RPMI7951 (cell line): ENCODE measurements at places on chromosomes 2 and 18. TPM values are rescaled to one million over a fixed set of nuclear protein-coding genes. Genes with fewer than 3 reads are reported as not detected.
A peak's percentile ranks its signal among the peaks of the same experiment; 100 is the strongest.

DNA sequence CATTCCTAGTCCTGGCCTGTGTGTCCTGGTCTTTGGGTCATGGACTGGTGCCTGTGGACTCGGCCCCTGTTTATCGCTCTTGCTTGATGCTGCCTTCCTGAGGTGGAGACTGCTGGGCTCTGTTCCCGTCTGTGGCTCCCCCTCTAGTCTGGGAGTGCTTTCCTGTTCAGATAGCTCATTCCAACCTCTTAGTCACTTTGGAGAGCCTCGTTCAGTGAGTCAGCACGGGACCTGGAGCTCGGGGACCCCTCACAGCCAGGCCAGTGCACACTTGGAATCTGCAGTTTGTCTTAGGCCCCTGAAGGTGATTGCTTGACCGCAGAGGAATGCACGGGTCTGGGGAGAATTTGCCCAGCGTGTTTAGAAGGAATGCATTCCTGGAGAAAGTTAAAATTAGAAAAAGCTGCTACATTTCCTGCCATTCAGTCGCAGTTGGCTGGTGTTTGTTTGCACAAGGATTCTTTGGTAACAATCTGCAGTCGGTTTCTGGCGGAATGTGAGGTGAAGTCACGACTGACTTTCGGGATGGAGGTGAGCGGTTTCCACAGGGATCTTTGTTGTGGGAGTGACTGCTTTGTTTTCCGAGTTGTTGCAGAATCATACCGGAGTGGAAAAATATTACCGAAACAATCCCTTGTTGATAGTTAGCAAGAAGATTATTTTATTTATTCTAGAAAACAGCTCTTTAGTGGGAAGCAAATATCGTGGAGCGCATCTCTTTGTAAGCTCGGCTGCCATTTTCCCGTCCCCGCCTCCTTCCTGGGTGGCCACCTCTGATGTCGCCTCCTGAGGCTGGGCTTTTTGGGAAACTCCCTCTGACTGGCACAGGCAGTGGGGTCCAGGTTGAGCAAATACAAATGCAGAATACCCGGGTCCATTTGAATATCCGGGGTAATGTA lies 29.6 kb downstream of the SH3BP4 start:
- DNase-seq, result peak; percentile 100

DNA sequence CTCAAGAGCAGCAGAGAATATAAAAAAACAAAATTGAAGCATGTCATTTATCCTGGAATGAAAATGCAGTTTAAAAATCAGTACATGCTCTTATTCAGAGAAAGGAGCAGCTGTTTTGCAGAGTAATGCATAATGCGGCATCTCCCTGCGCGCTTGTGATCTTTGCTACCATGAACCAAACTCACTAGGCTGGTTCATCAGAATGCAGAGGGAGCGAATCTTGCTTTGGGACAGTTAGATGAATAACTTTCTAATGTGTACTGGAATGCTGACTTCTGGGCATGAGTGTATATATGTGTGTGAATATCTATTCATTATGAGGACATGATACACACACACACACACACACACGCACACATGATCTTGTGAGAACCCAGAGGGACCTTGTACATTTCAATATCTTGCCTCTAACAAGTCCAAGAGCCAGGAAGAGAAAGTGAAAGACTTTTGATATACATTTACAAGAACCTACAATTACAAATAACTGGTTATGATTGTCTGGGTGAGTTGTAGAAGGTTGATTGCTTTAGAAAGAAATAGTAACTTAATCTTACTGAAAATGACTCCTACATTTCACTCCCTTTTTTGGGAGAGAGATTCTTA lies 54.1 kb upstream of the THOC1 start:
- no peak for DNase-seq

DNA sequence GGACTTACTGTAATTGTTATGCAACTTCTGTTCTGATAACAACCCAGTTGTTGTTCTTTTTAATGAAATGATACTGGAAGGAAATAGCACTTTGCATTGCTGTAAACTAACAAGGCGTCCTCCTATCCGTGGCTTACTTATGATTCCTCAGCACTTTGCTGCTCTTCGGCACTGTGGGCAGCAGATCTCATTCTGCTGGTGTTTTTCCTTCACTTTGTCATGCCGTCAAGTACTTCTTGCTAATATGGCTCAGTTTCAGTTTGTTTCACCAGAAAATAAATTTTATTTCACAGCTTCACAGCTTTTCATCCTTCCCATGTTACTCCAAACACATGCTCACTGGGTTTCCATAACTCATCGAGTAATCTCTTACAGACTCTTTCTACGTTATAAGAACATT lies 289.3 kb downstream of the MEIS1 start:
- DNase-seq, result no peak

GRCh38 chr2:8472545-8473323 lies 209.1 kb upstream of the ID2 start:
- no peak for DNase-seq

GRCh38 chr2:239535413-239536144 lies 134.8 kb upstream of the HDAC4 start:
- DNase-seq, result no peak

- no peak for DNase-seq
These were observed 310.1 kb upstream of the HNRNPA3 start for GRCh38 chr2:176902454-176902853.

GRCh38 chr2:68235090-68235489 lies 17.2 kb downstream of the PPP3R1 start:
- DNase-seq, result no peak

GRCh38 chr18:79878741-79879378 lies 72.6 kb downstream of the SLC66A2 start:
- no peak for DNase-seq

- no peak for DNase-seq
These were observed 236.9 kb downstream of the LDLRAD4 start for GRCh38 chr18:13455471-13455870.

DNA sequence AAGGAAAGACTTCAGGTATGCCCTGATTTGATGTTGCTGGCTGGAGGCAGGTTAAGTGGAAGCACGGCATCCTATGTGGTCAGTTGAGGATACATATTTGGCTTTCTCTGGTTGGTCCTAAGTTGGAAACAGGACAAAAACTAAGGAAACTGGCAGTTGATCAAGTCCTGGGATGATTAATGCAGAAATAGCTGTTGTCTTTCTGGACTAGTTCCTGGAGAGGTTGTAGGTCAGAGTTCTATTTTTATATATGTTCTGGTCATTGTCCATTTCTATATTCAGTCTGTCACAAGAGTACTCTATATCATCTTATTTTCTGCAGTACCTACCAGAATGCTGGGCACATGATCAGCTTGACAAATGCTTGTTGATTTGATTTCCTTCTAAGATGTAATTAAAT lies 4.0 kb upstream of the SLC35F5 start:
- DNase-seq, result peak; percentile 73

DNA sequence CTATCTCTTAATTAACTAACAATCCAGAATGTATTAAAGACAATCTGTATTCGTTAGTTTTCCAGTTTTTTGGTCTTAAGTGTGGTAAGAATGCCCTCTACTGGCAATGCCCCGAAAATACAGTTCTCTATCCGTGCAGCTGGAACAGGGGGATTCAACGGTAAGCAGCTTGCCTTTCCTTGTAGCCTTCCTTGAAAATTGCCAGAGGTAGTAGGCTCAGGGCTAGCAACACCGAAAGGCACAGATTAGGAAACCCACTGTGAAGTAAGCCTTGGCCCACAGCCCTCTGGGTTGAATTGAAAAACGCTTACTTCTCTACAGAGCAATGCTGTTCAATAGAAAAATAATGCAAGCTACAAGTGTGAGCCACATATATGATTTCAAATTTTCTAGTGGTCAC lies 17.1 kb upstream of the VPS4B start:
- DNase-seq, result peak; percentile 59

- no peak for DNase-seq
These were observed 59.0 kb upstream of the ZNF396 start for GRCh38 chr18:35436076-35436649.

DNA sequence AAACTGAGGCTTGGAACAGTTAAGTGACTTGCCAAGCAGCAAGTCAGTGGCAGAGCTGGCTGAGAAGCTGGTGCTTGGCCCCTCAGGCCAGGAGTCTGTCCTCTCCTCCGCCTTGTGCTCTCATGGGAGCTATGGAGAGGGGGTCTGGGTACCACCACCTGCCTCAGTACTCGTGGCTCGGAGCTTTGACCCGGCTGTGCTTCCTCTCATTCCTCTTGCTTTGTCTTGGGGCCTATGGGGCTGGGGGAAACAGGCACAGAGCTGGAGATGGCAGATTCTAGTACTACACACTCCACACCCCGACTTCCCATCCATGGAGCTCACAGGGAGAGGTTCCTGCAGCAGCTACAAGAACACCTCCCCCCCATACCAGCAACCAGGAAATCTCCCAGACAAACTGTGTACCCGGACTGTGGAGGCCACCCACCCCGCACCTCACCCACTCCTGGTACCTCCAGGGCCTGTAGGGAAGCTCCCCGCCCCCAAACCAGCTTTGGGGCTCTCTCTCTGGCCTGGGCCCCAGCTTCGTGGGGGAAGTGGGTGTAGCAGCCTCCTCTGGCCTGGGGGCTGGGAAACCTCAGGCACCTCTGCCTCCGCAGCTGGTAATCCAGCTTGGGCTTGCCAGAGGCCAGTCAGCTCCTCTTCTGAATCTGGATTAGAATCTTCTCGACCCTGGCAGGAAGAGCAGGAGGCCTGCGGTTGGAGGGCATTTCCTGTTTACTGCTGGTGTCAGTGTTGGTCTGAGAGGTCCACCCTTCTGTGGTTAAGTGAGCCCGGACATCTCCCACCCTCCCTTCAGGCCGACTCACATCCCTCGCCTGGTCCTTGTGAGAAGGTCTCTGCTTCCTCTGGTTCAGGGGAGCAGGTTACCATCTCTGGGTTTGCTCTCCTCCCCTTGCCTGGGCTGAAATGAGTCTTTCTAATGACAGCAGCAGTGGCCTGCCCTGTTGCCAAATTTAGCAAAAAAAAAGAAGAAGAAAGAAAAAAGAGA lies 22.3 kb upstream of the RHOB start:
- peak; percentile 99 for DNase-seq

DNA sequence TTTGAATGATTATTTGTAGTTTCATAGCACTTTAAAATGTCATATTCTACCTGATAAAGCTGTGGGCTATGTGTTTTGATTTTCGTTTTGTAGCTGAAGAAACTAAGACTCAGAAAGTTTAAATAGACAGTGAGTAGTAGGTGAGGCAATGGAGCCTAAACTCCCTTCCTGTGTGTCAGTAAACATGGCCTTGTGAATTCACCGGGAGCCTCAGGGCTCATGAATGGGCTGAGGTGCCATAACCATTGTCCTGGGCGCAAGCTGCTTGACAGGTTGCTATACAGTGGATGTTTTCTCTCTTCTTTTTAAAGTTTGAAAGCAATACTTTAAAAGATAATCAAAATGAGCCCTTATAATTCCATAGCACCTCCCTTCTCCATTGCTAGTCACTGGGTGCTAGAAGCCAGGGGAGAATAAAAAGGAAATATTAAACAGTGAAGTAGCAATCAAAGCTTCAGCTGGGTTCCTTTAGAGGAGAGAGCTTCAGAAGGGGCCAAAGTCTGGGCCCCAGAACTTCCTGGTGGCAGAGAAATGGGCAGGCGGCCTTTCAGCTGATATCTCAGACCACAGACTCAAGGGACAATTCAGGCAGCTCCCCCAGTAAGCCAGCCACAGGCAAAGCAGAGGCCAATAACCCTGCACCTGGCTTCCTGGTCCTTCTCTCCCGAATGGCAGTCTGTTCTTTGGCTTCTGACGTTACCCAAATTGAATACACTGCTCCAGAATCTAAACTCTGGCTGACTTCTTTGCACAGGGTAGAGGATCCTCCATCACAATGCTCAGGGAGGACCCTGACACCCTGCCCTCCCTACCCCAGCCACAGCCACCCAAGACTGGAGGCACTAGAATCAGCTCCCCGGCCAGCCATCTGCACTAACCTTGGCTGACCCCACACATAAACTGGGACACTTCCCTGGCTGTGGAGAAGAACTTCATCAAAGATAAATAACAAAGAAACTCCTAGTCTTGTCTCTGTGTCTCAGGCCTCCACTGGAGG lies 51.8 kb upstream of the NPAS2 start:
- peak; percentile 38 for DNase-seq

GPR39 gene
- 36.0 and 39.9 TPM in 2 replicates for total RNA-seq

IL1RL1 gene
- 0.10 TPM in 1 of 2 replicates, not detected in the other for total RNA-seq

SERPINB3 gene
- total RNA-seq, result 0.20 TPM in 1 of 2 replicates, not detected in the other

HMSD gene
- not detected in 2 replicates for total RNA-seq

POTEJ gene
- total RNA-seq, result not detected in 2 replicates

SOWAHC gene
- 6.8 and 7.2 TPM in 2 replicates for total RNA-seq

CYBRD1 gene
- 125 and 139 TPM in 2 replicates for total RNA-seq

FAM117B gene
- 1.2 and 1.9 TPM in 2 replicates for total RNA-seq

CTAGE1 gene
- total RNA-seq, result 0.68 and 1.3 TPM in 2 replicates

VWA3B gene
- total RNA-seq, result 0.29 TPM in 1 of 2 replicates, not detected in the other

YPEL5 gene
- 47.1 and 64.4 TPM in 2 replicates for total RNA-seq

IFIH1 gene
- 13.0 and 13.1 TPM in 2 replicates for total RNA-seq
